ENCODE measurements at places on chromosomes 3 and 15.

DNA sequence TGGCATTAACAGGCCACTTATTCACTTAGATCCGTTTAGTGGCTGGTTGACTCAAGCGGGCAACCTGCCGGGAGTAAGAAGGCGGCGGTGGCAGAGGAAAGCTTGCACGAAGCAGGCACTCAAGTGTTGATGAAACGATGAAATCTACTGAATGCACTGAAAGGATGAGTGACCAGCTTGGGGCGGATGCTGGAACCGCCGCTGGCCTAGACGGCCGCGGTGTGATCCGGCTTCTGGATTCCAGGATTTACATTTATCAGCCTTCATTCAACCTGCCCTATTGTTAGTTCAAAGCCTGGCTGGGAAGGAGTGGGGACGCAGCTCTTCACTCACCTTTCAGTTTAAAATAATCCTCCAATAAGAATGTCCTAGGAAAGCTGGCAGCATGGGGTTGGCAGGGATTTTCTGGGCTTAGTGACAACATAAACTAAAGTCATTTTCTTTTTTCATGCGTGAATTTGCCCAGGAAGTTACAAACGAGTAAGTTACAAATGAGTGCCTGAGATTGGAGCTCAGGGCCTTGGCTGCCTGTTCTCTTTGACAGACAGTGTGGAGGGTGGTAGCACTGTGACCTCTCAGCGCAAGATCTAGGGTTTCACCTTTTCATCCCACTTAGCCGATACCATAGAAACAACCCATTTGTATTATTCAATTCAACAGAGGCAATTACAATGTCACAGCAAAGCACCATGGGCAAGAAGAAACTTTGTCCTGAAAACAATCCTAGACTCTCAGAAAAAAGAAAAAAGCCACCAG lies 1.1 kb upstream of the PLCH1 start:
- no peak for DNase-seq

- DNase-seq: no peak
Observed at GRCh38 chr3:100009276-100010086, 104.8 kb downstream of the FILIP1L start.

GRCh38 chr15:63593705-63594671 lies 3.2 kb upstream of the FBXL22 start:
- no peak for DNase-seq

- no peak for DNase-seq
Observed at GRCh38 chr3:145286937-145287336, 874.0 kb downstream of the PLOD2 start.

DNA sequence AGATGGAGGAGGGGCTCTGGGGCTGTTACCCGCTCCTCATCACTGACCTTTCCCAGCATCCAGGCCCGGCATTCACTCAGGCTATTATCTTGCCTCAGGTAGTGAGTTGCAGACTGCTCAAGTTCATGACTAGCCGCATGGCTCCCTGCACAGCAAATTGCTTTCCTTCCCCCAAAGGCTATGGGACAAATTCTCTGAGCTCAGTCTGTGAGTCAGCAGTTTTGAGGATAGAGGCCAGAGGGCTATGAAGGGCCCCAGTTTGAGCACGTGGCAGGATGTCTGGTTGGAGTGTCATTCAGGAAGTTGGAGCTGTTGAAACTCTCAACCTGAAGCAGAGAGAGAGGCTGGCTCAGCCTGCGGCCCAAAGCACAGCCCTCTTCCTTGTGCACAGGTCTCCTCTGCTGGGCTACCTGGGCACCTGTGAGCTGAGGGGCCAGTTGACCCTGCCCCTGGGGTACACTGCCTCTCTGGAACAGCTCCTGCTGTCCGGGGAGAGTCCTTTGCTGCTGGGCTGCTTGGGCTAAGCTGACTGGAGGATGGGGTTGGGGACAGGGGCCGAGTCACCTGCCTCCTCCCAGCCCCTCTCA lies 7.9 kb downstream of the FAH start:
- no peak for DNase-seq

- DNase-seq: no peak
Observed at GRCh38 chr15:99341786-99342185, 90.5 kb downstream of the LRRC28 start.

DNA sequence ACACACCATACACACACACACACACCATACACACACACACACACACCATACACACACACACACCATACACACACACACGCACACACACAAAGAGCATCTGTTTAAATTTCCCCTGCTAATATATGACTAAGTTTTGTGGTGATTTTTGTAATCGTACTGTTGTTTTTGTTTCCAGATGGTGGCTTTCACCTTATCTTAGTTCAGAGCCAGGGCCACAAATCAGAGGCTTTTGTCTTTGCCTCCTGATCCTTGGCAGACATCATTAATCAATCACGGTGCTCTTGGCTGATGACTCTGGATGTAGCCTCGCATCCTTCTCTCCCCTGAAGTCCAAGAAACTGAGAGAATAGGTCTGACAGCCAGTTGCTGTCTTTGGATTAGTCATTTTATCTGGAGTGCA lies 52.1 kb downstream of the EDEM1 start:
- DNase-seq: no peak

DNA sequence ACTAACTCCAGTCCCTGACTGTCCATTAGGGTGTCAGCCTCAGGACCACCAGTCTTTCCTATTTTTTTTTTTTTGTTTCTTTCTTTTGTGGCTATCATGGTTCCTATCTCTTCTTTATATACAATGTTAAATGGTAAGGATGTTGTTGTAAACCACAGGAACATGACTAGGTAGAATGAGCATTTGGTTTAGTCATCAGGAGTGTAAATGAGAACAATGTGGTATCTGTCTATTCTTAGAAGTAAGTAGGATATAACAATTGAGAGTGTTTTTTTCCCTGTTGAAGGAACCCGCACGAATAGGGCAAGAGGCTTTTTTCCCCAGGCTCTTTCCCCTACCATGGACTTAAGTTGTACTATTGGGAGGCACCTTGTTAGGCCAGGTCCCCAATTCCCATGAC lies 880.3 kb upstream of the GBE1 start:
- DNase-seq: no peak

- DNase-seq: no peak
Observed at GRCh38 chr3:60633644-60634043, 617.6 kb downstream of the FHIT start.

GRCh38 chr3:77500721-77501120 lies 460.8 kb downstream of the ROBO2 start:
- DNase-seq: no peak

DNA sequence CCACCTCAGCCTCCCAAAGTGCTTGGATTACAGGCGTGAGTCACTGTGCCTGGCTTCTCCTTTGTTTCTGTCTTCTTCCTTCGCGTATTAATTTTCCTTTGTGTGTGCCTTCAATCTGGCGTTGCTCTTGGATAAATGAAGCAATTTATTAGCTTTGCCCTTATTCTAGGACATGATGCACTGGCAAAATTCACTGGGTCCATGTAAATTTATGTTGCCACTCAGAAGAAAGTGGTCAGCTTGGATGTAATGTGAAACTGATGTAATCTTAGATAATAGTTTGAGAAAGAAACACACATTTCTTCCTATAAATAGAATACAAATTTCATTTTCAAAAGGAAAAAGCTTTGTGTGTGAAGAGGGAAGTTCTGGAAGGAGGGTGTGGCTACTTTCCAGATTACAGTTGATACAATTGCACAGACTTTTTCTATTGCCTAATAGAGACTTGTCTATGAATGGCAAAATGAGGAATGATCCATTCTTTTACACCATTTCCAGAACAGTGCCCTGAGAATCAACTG lies 23.3 kb upstream of the ATP1B3 start:
- DNase-seq: no peak

DNA sequence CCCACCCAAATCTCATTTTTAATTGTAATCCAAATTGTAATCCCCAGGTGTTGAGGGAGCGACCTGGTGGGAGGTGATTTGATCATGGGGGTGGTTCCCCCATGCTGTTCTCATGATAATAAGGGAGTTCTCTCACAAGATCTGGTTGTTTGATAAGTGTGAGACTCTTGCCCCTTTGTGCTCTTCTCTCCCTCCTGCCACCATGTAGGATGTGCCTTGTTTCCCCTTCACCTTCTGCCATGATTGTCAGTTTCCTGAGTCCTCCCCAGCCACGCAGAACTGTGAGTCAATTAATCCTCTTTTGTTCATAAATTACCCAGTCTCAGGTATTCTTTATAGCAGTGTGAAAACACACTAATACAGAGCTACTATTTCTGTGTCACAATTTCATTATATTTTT lies 88.7 kb downstream of the NCEH1 start:
- DNase-seq: no peak

GRCh38 chr15:98823012-98823458 lies 174.7 kb downstream of the IGF1R start:
- DNase-seq: no peak

Measured in activated gamma-delta T cell treated with Interleukin-2 at 50 U/mL for 16 hours (primary cell).